ENCODE measurements at places on chromosomes 16 and 17. TPM values are rescaled to one million over a fixed set of nuclear protein-coding genes. Genes with fewer than 3 reads are reported as not detected.

Gene TEX14
- not detected for total RNA-seq

Gene RNF222
- not detected for total RNA-seq

Gene HOXB8
- total RNA-seq = not detected

GRCh38 chr17:81170727-81171494 lies 4.9 kb upstream of the AATK start:
- H3K27ac ChIP-seq = no peak overlapping the region
- peaks cover 10% of the 10 kb centered on the region for H3K27me3 ChIP-seq
- no peak for DNase-seq
- no peak overlapping the region for H3K4me3 ChIP-seq
- H3K36me3 ChIP-seq = no peaks in the 10 kb centered on the region

DNA sequence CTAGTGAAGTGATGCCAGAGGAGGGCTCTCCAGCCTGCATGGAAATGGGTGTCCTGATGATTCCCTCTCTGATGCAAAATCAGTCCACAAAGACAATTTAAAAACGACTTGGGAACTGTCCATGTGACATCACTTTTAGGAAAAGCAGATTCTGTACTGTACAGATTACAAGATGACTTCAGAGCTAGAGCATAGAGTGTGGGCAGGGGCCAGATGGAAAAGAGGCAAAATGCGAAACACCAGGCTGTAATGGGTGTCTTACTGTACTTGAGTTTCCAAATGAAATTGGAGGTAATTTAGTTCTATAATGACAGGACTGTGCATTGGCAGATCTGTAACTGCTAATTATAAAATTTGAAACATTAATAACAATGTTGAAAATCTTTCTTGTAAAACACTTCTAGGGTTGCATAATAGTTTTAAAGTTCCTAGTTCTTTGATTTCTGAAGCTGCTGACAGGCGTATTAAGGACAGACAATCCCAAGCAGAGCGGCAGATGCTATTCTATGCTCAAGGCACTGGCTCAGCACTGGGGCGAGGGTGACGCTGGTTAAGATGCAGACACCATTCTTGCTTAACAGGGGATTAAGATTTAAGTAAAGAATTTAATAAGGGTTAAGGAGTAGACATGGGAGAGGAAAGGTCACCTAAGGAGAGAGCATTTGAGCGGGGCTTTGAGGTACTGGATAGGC lies 29.6 kb downstream of the OGFOD1 start:
- peaks cover 36% of the 10 kb centered on the region for H3K4me1 ChIP-seq
- no peak overlapping the region for H3K4me3 ChIP-seq
- H3K36me3 ChIP-seq = peaks cover 48% of the 10 kb centered on the region
- no peaks in the 10 kb centered on the region for H3K27me3 ChIP-seq
- peak; percentile 21 for DNase-seq

All from GM23248 (cell line).